Activated CD4-positive, alpha-beta T cell treated with anti-CD3 and anti-CD28 coated beads for 36 hours (primary cell): ENCODE measurements at places on chromosomes 11 and 22. TPM values are rescaled to one million over a fixed set of nuclear protein-coding genes. Genes with fewer than 3 reads are reported as not detected.

GSTP1 gene
- 376 TPM for total RNA-seq

- peaks cover 9% of the 10 kb centered on the region for H3K4me1 ChIP-seq
- H3K27me3 ChIP-seq: no peaks in the 10 kb centered on the region
- H3K36me3 ChIP-seq: peaks cover 11% of the 10 kb centered on the region
- no peak overlapping the region for H3K4me3 ChIP-seq
These were observed 7.4 kb downstream of the CNTF start for GRCh38 chr11:58629857-58630256.

DNA sequence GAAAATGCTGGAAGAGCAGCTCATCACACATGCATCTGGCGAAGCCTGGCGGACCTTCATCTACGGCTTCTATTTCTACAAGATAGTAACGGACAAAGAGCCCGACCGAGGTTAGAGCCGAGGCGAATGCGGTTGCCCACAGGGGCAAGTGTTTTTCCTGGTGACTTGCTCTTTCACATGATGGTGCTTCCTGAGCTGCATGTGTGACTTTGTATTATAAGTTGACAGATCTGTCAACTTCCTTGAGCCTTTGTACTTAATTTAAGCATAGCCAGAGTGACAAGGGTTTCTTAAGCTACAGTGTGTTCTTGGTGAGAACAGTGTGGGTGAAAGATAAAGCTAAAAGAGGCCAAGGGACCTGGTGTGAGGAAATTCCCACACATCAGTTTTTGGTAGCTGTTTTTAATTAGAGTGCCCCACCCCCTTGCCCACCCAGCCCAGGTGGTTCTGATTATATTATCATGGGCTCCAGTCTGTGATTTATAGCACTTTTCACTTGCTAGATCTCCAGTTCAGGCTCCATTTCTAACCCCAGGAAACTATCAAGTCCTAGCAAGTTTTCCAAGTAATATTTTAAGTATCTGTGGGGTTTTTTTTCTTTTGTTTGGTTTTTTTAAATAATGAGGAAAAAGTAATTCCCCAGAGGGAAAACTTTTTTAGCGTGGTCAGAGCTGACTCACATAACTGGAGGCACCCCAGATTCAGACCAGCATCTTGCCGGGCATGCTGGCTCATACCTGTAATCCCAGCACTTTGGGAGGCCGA is 68.0 kb upstream of the YWHAH start:
- H3K4me3 ChIP-seq: no peak overlapping the region
- no peak for DNase-seq
- peaks cover 27% of the 10 kb centered on the region for H3K36me3 ChIP-seq

DNA sequence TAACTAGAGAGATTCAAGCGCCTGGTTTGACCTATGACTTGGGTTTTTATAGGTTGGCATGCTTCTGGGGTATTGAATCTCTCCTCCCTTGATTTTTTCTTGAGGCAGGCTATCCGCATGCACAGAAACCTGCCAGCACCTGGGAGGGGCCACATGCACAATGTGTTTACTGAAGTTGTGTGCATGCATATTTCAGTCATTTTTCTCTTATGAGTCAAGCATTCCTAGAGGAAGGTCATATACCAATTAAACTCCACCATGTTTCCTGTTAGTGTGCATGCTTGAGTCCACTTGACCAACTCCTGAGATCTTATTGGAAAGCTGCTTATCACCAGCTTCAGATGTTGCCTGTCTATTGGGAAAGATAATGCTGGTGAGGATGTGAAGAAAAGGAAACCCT is 1718.4 kb downstream of the LRRC4C start:
- DNase-seq: no peak
- H3K4me1 ChIP-seq: no peaks in the 10 kb centered on the region
- no peaks in the 10 kb centered on the region for H3K36me3 ChIP-seq
- H3K27me3 ChIP-seq: no peaks in the 10 kb centered on the region
- H3K4me3 ChIP-seq: no peak overlapping the region

TREH gene
- not detected for total RNA-seq

- no peaks in the 10 kb centered on the region for H3K4me1 ChIP-seq
- no peaks in the 10 kb centered on the region for H3K36me3 ChIP-seq
- no peak overlapping the region for H3K27ac ChIP-seq
- no peak overlapping the region for H3K4me3 ChIP-seq
- no peak for DNase-seq
- H3K27me3 ChIP-seq: no peaks in the 10 kb centered on the region
These were observed 717.4 kb downstream of the DLG2 start for GRCh38 chr11:84909740-84910139.

HYOU1 gene
- total RNA-seq: 114 TPM

DNA sequence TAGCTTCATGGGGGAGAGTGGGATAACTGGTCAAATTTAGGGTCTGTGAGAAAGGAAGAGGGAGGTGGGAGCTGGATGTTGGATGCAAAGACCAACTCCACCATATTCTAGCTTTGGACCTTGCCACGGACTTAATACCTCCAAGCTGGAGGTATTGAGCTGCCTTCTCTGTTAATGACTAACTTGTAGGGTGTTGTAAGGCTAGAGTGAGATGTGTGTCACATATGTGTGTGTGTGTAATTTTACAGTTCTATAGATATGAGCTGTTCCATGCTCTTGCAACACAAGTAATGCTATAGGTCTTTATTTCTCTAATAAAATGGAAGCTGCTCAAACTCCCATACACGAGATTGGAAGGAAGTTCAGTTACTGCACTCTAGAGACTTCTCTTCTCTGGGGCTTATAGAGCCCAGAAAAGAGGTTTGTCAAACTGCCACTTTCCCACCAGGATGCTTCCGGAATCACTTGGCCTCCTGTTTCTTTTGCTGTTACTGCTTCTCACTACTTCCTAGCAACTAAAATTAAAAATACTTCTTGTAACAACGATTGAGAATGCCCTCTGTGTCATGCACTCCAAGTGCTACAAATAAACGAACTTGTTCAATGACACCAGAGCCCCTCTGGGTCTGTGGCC is 16.0 kb upstream of the FJX1 start:
- no peak overlapping the region for H3K27ac ChIP-seq
- H3K4me3 ChIP-seq: no peak overlapping the region
- H3K4me1 ChIP-seq: no peaks in the 10 kb centered on the region
- no peaks in the 10 kb centered on the region for H3K36me3 ChIP-seq
- no peak for DNase-seq

C11orf16 gene
- not detected for total RNA-seq

DNA sequence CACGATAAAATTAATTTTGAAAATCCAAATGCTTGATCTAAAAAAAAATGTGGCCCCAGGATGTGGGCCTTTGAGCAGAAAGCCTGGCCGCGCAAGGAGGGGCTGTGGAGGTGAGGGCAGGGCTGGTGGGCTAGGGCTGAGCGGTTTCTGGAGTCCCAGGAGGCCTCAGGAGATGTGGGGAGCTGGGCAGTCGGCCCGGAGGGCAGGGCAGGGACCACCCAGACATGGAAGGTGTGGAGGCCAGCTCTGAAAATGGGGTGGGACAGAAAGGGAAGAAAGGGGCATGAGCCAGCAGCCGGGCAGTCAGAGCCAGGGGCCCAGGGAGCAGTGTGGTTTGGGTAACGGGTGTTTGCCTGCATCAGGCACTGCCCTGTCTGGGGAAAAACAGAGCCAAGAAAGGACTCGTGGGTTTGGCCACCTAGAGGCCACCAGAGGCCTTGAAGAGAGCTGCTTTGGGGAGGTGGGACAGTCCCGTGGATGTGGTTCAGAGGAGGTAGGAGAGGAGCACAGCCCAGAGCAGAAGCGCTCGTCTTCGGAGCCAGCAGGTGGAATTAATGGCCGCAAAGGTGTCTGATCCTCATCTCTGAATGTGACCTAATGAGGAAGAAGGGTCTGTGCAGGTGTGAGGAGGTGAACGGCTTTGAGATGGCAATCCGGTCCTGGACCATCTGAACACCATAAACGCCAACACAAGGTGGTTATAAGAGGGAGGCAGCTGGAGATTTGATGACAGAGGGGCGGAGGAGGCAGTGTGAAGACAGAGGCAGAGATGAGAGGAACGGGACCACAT is 50.2 kb downstream of the IGF2 start:
- H3K27me3 ChIP-seq: peaks cover 9% of the 10 kb centered on the region
- no peak overlapping the region for H3K27ac ChIP-seq
- H3K36me3 ChIP-seq: peaks cover 3% of the 10 kb centered on the region

DNA sequence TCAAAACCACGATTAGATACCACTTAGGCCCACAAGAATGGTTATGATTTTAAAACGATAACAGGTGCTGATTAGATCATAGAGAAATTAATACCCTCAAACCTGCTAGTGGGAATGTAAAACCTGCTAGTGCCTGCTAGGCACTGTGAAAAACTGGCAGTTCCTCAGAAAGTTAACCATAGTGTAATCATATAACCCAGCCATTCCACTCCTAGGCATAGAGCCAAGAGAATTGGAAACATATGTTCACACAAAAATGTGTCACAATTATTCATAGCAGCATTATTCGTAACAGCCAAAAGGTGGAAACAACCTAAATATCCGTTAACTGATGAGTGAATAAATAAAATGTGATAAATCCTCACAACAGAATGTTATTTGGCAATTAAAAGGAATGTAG is 122.2 kb upstream of the SYN3 start:
- DNase-seq: no peak
- H3K4me1 ChIP-seq: no peaks in the 10 kb centered on the region
- peaks cover 1% of the 10 kb centered on the region for H3K36me3 ChIP-seq
- peaks cover 14% of the 10 kb centered on the region for H3K27me3 ChIP-seq
- H3K27ac ChIP-seq: no peak overlapping the region

TRPC6 gene
- total RNA-seq: not detected

DNA sequence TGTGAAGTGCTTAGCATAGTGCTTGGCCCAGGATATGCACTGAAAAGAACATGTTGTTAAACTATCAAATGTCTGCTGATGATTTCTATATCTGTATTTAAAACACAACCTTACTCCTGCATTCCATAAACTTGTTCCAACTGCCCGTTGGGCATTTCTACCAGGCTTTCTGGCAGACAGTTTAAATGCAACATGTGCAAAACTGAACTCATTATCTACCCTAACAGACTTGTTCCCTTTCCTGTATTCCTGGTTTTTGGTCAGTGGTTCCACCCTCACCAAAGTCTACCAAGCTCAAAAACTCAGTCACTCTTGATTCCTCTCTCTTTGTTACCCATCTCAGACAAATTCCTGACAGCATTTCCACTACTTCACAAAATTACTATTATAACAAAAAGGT is 6.5 kb upstream of the RAB38 start:
- H3K36me3 ChIP-seq: no peaks in the 10 kb centered on the region
- H3K4me1 ChIP-seq: peaks cover 29% of the 10 kb centered on the region
- H3K27ac ChIP-seq: no peak overlapping the region
- H3K4me3 ChIP-seq: no peak overlapping the region
- H3K27me3 ChIP-seq: peaks cover 33% of the 10 kb centered on the region

GRCh38 chr11:125072218-125072960 is 9.3 kb downstream of the SLC37A2 start:
- DNase-seq: no peak
- H3K4me3 ChIP-seq: no peak overlapping the region

DNA sequence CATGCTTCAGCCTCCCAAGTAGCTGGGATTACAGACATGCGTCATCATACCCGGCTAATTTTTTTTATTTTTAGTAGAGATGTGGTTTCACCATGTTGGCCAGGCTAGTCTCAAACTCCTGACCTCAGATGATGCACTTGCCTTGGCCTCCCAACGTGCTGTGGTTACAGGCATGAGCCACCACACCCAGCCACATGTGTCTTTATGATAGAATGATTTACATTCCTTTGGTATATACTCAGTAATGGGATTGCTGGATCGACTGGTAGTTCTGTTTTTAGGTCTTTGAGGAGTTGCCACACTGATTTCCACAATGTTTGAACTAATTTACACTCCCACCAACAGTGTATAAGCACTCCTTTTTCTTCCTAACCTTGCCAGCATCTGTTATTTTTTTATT is 276.2 kb downstream of the METTL15 start:
- H3K4me1 ChIP-seq: no peaks in the 10 kb centered on the region
- DNase-seq: no peak
- H3K4me3 ChIP-seq: no peak overlapping the region
- H3K27me3 ChIP-seq: no peaks in the 10 kb centered on the region

DNA sequence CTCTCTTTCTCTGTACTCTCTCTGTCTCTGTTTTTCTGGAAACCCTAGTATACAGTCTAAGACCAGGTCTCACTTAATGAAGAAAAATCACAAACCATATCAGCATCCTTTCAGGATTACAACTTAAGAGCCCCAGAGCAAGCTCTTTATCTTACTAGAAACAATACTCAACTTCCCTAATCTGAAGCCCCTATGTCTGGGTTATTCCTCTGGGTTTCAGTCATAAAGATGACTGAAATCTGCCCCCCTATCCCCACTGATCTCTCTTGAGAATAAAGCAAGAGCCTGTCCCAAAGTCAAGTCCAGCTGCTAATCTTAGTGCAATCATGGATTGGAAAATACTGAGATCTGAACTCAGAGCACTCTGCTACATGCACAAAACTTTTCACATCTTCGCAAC is 53.9 kb upstream of the PICALM start:
- peaks cover 2% of the 10 kb centered on the region for H3K27me3 ChIP-seq
- no peak for DNase-seq
- H3K4me3 ChIP-seq: no peak overlapping the region
- peaks cover 24% of the 10 kb centered on the region for H3K4me1 ChIP-seq
- no peak overlapping the region for H3K27ac ChIP-seq
- no peaks in the 10 kb centered on the region for H3K36me3 ChIP-seq

- H3K4me3 ChIP-seq: no peak overlapping the region
- H3K36me3 ChIP-seq: no peaks in the 10 kb centered on the region
- H3K27me3 ChIP-seq: peaks cover 16% of the 10 kb centered on the region
These were observed 3.6 kb downstream of the ASCL2 start for GRCh38 chr11:2266586-2267305.

PC gene
- 9.2 TPM for total RNA-seq

DNA sequence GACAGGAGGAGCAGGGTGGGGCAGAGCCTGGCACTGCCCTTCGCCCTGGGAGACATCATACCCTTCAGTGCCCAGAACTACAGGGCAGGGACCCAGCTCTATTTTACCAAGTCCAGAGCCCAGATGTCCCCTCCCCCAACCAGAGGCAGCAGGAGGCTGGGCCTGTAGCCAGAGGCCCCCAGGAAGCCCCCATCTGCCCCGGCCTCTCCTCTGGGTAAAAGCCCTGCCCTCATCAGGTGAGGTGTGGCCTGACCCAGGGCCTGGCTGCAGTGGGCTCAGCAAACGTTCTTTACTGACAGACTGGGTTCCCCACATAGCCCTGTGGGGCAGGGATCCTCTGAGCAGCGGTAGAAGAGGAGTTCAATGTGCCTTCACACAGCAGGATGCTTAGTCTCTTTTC is 51.8 kb upstream of the SLC22A12 start:
- no peaks in the 10 kb centered on the region for H3K4me1 ChIP-seq
- no peak for DNase-seq
- peaks cover 13% of the 10 kb centered on the region for H3K27me3 ChIP-seq
- H3K36me3 ChIP-seq: no peaks in the 10 kb centered on the region
